Stimulated activated CD8-positive, alpha-beta memory T cell treated with anti-CD3 and anti-CD28 coated beads, Interleukin-4, amount 100 ng/mL, for 24 hours (primary cell): ENCODE measurements at places on chromosomes 2 and 18.

DNA sequence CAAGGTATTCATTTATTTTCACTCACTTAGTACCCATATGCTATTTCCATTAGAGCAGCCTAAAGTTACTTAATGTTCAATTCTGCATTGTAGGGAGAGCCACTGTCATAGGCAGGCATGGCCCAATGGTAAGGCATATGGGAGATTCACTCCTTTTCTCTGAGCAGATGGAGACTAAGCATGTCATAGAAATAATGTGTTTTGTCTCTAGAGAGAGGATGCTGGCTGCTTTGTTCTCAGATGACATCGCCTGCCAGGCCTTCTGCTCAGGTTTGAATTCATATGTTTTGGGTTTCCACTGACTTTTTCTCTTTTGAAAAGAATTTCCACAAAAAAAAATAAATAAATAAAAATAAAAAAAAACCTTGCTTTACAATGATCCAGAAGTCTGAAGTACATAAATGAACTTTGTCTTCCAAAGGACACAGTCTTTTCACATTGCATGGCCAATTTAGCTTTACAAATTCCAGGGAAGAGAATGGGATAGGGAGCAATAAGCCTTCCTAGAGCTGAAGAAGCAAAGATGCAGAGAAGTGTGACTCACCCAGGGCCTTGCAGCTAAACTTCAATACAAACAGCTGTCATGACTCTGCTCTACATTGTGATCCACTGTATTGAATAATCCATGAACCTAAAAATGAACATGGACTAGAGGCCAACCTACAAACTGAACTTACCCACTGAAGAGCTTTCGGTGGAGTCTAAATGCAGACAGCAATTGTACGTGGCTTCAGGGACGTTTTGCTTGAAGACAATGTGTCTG is 422.5 kb downstream of the CMPK2 start:
- no peak for DNase-seq

DNA sequence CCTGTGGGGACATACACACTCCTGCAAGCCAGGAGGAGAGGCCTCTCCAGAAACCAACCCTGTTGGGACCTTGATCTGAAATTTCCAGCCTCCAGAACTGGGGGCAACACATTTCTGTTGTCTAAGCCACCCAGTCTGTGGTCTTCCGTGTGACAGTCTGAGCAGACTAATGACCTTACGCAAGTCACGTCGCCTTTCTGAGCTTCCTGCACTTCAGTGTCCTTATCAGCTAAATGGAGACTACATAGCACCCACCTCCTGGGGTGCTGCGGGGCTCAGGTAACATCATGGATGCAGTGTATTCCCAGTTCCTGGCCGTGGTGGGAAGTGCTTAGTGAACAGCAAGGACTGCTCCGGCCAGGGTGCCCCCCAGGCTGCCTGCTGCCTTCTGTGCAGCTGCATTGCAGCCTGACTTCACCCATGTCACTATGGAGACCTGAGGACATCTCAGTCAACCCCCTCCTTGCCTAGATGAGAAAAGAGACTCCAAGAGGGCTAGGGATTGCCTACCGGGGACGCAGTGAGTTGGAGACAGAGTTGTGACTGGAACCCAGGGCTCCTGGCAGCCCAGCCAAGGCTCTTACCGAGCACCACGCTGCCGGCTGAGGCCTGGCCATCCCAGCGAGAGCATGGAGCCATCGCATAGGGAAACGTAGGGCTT is 61.2 kb upstream of the FZD5 start:
- no peak for DNase-seq

GRCh38 chr18:26133652-26134051 is at the start of gene PSMA8:
Gene PSMA8, plus strand, starts transcription at chr18:26133869. Its CDS starts 97 bp downstream, at chr18:26133966.
- peak; percentile 39 for DNase-seq

GRCh38 chr18:2036086-2036485 is 535.2 kb downstream of the METTL4 start:
- no peak for DNase-seq

DNA sequence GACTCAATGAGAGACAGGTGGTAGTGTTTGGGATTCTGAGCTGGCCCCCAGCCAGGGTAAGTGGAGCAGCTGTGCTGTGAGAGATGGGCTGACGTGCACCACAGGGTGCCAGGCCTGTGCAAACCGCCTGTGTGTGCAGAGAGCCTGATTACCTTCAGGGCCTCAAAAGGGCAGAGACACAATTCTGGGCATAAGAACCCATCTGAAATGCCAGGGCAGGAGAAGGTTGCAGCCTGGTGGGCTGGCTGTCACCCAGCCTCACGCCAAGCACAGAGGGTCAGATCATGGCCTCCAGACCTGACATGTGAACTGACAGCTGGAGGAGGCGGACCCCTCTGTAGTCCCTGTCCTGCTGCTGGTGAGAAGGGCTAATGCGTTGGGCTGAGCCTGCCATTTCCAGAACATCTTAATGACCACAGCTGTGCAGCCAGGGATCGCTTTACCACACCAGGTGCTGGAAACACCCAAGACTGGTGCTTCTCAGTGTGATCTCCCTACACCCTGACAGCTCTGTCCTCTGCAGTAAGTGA is 100.9 kb downstream of the ARL4C start:
- DNase-seq: no peak

DNA sequence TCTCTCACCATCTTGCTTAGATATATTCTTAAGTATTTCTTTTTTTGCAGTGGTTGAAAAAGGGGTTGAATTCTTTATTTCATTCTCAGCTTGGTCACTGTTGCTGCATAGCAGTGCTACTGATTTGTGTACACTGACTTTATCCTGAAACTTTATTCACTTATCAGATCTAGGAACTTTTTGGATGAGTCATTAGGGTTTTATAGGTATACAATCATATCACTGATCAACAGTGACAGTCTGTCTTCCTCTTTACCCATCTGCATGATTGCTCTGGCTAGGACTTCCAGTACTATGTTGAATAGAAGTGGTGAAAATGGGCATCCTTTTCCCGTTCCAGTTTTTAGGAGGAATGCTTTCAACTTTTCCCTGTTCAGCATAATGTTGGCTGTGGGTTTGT is 6.5 kb downstream of the STARD6 start:
- no peak for DNase-seq

GRCh38 chr2:206105541-206105940 is 19.6 kb upstream of the INO80D start:
- DNase-seq: no peak

DNA sequence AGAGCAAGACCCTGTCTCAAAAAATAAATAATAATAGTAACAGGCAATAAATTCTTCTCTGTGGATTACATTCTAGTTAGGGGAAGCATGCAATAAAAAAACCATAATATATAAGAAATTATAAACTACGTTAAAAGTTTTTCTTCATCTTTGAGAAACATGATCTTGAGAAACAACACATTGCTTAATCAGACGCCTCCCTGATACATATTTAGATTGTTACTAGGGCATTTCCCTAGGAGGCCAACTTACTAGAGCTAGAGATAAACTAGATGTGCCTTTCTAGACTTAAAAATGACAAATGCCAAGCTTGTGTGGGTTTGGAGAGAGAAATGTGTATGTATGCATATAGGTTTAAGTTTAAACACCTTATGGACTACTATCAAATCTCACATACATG is 76.3 kb upstream of the GALNT5 start:
- no peak for DNase-seq

- no peak for DNase-seq
Measured at GRCh38 chr18:76979111-76979751, 153.4 kb downstream of the MBP start.

- peak; percentile 30 for DNase-seq
Measured at GRCh38 chr2:232321156-232321816, 57.3 kb upstream of the ALPP start.

DNA sequence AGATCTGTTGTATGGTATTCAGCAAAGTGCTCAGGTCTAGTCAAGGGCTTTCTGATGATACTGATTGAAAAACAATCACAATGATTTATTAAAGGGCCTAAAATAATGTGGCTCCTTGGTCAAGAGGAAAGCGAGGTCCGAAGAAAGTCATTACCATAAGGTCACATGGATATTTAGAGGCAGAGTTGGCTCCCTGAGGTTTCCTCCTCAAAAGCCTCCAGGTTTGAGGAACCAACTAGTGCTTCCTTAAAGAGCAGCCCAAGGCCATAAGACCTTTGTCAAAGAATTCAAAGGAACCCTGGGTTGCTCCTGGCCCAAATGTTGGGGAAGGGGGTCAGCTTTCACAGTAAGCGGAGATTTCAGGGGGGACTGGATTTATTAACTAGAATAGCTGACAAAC is 280.7 kb upstream of the ATP5MC3 start:
- DNase-seq: no peak

- DNase-seq: no peak
Measured at GRCh38 chr18:23279931-23280330, 144.6 kb downstream of the CABLES1 start.

DNA sequence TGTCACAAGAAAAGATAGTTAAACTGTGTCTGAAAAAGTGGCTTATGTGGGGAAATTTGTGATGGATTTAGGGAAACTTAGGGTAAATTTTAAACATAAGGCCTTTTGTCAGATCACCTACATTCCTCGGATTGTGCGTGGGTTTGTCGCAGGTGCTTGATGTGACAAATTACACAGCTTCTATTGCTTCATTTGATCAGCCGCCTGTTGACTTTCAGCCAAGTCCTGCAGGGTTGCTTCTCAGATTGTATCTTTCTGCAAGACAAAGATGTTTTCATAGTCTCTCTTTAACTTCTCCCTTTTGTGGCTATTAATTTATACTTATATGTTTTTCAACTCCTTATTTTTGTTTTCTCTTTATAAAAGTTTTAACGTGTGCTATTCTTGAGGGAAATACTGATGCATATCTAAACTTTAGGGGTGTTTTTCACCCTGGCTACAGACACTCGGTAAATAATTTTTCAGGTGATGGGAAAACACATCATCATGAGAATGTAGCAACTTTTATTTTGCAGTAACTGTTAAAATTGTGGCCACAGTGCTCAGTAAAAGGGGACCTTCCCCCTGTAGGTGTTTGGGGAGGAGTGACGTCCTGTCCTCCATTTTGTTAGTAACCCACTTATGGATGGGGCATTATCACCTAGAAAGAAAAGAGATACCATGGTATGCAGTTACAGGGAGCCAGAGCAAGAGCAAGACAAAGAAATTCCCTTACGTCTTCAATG is 31.4 kb downstream of the GALM start:
- DNase-seq: no peak

DNA sequence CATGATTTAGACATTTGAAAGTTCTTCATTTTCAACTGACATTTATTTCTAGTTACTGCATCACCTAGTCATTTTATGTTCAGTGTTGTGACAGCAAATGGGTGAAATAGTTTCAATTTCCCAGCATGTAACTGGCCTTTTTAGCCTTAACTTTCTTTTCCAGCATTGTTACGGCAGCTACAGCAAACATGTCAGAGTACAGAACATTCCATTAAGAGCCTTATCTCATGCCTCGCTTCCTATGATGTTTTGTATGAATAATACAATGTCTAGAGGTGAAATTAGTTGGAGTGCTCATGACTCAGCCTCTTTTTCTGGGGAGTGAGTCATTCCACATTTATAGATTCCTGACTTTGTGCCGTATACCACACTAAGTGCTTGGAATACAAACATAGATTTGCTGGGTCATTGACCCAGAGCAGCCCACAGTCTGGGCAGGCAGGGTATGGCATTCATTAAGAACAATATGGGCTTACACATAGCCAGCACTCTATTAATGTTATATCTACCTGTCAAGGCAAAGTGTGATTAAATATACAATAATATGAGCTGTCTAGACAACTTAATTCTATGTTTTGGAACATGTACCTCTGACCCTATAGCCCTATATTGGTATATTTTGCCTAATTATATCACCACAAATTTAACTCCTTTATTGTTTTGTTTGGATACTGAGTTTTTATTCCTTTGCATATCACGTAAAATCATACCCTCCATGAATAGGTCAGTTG is 72.2 kb downstream of the MAP2 start:
- DNase-seq: no peak
